ENCODE measurements at places on chromosomes 1 and 21.

GRCh38 chr21:45768011-45768739 is 124.7 kb downstream of the PCBP3 start:
- DNase-seq, result peak; percentile 57

- no peak for DNase-seq
Observed at GRCh38 chr1:183404476-183404875, 13.7 kb downstream of the NMNAT2 start.

DNA sequence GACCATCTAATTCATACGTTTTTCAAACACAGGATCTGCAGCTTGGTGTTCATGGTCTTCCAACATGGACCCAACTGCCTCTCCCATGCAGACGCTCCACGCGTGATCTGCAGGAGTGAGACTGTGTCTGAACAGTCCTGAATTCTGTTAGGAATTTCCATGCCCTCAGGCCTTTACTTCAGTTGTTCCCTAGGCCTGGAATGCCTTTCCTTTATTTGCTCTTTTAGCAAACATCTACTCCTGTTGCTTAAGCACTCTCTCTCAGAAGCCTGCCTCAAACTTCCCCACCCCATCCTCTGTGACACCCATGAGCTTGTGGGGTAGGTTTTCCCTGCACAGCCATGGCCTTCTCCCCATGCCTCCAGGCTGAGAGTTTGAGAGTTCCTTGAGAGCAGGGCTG is 73.7 kb downstream of the DMRTB1 start:
- DNase-seq, result no peak

DNA sequence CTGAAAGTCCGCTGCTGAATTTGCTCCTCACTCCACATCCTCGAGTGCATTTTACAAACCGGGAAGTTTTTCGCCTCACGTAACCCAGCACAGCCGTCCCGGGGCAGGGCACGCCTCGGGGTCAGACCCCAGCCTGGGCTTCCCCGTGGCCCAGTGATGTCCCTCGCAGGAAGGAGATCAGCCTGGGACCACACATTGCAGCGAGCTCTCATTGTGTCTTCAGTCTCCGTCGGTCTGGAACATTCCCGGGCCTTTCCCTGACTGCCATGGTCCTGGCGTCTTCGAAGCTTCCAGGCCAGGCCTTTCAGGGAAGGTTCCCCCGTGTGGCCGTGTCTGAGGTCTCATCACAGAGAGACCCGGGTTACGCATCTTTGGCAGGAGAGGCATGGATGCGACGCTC is 43.5 kb downstream of the MORN1 start:
- DNase-seq, result no peak

DNA sequence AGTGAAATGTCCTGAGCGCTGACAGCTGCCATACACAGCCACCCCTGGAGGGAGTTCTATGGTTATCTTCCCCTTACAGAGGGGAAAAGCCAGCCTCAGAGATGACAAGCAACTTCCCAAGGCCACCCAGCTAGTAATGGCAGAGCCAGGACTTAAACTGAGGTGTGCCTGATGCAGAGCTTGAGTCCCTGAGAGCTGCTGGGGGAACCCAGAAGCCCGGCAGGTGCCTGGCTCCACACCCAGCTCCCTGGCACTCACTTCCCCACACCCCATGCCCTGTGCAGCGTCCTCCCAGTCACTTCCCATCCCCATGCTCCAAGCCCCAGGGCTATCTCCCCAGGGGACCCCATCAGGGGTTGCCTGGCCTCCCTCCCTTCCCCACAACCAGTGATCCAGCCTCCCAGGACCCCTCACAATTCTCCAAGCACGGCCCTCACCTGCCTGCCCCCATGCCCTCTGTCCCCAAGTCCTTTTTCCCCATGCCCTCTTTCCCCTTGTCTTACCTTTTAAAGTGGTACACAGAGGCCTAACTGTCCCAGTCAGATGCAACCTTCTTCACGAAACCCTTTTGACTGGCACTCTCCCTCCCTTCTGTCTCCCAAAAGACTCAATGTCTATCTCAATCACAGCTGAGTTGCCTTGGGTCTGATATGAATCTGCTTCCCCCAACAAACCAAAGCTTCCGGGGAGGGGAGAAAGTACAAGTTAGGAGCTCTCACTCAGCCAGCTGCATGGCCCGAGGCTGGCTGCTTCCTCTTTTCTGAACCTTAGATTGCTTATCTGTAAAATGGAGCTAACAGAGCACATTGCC is 39.8 kb upstream of the LRP8 start:
- no peak for DNase-seq

Measured in astrocyte (in vitro differentiated cells and primary cell).